ENCODE measurements at places on chromosomes 12 and 14. TPM values are rescaled to one million over a fixed set of nuclear protein-coding genes. Genes with fewer than 3 reads are reported as not detected.

GRCh38 chr12:52341066-52341580, 19.9 kb upstream of the KRT83 start:
- H3K36me3 ChIP-seq: no peaks in the 10 kb centered on the region
- peaks cover 4% of the 10 kb centered on the region for H3K27me3 ChIP-seq
- DNase-seq: no peak
- no peaks in the 10 kb centered on the region for H3K4me1 ChIP-seq
- no peak overlapping the region for H3K27ac ChIP-seq

GRCh38 chr12:33546004-33546403, 106.4 kb upstream of the SYT10 start:
- H3K27me3 ChIP-seq: no peaks in the 10 kb centered on the region
- H3K4me1 ChIP-seq: no peaks in the 10 kb centered on the region
- no peaks in the 10 kb centered on the region for H3K36me3 ChIP-seq
- H3K4me3 ChIP-seq: no peak overlapping the region
- DNase-seq: no peak

The RAB21 gene
- total RNA-seq: 121 TPM

The PMEL gene
- total RNA-seq: not detected

GRCh38 chr12:124757329-124757728, 106.3 kb downstream of the SCARB1 start:
- H3K4me1 ChIP-seq: peaks cover 4% of the 10 kb centered on the region
- H3K36me3 ChIP-seq: no peaks in the 10 kb centered on the region
- no peak overlapping the region for H3K27ac ChIP-seq
- no peak for DNase-seq
- no peak overlapping the region for H3K4me3 ChIP-seq

GRCh38 chr12:65857840-65858239, 33.6 kb downstream of the HMGA2 start:
- no peak for DNase-seq
- no peaks in the 10 kb centered on the region for H3K36me3 ChIP-seq
- H3K27ac ChIP-seq: no peak overlapping the region
- H3K27me3 ChIP-seq: no peaks in the 10 kb centered on the region
- no peak overlapping the region for H3K4me3 ChIP-seq

GRCh38 chr14:93859957-93860356, 67.2 kb upstream of the FAM181A start:
- H3K27me3 ChIP-seq: no peaks in the 10 kb centered on the region
- H3K27ac ChIP-seq: no peak overlapping the region
- no peak overlapping the region for H3K4me3 ChIP-seq
- no peaks in the 10 kb centered on the region for H3K4me1 ChIP-seq
- H3K36me3 ChIP-seq: no peaks in the 10 kb centered on the region

DNA sequence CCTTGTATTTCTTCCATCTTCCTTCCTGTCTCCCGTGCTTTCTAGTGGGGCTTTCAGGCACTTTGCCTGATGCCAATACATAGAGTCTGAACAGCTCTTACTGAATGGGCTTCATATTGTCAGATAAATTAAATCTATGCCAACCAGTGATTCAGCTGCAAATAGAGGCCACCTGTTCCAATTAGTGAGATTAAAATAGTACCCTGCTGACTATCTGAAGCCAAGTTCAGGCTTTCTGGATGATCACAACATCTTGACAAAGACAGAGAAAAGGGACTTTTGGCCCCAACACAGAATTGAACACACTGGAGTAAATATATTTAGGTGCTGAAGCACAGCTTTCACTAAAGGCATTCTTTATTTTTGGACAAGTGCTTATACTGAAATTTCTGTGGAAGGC, 11.8 kb downstream of the TMCC3 start:
- DNase-seq: no peak
- no peaks in the 10 kb centered on the region for H3K27me3 ChIP-seq
- no peak overlapping the region for H3K4me3 ChIP-seq
- H3K4me1 ChIP-seq: peaks cover 14% of the 10 kb centered on the region

- no peak within 1 kb of the TSS for H3K27ac ChIP-seq
- no peak for DNase-seq
- peaks cover 13% of the 10 kb centered on the region for H3K27me3 ChIP-seq
Observed at GRCh38 chr12:8156845-8157244, at the start of gene ZNF705A. Gene ZNF705A (plus strand): TSS chr12:8157015. CDS start chr12:8172626, 15,611 bp downstream.

DNA sequence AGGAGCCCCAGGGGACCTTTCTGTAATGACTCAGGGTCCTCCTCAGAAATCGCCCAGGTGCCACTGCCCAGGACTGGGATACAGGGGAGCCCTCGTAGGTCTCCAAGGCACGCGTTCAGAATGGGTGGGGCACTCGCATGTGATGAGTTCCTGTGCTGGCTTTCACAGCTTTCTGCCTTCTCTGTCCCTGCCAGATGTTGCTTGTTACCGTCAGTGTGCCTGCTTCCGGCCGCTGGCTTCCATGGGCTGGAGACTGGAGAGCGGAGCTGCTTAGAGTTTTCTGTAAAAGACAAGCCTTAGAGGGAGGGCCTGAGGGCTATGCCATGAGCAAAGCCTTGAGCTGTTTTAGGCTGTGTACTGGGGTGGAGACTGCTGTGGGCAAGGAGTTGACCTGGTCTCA, 75.0 kb upstream of the SLC24A4 start:
- DNase-seq: no peak
- H3K4me3 ChIP-seq: no peak overlapping the region
- H3K27me3 ChIP-seq: peaks cover 24% of the 10 kb centered on the region
- H3K4me1 ChIP-seq: no peaks in the 10 kb centered on the region
- no peak overlapping the region for H3K27ac ChIP-seq

DNA sequence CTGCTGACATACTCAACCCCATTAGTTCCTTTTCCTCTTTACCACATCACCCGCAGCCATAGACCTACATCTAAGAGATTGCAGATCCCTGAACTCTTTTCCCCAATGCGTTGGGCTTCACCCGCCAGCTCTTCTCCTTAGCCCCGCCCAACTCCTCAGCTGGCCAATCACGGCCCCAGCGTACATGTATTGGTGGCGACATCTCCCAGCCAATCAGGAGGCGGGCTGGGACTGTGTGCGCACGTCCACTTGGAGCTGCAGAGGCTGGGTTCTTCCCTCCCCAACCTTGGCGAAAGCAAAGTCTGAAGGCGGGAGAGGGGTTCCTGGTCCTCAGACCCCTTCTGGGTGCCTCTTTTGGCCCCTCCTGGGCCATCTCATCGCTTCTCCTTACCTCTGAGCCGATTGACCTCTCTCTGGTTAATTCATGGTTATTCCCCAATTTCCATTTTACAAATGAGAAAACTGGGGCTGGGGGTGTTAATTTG, 11.0 kb downstream of the PDE1B start:
- peak overlapping the region; percentile 88 for H3K4me3 ChIP-seq
- no peaks in the 10 kb centered on the region for H3K36me3 ChIP-seq
- peaks cover 25% of the 10 kb centered on the region for H3K4me1 ChIP-seq
- peak; percentile 65 for DNase-seq

GRCh38 chr14:97692084-97692483, 894.9 kb downstream of the VRK1 start:
- DNase-seq: no peak
- H3K4me3 ChIP-seq: no peak overlapping the region
- no peaks in the 10 kb centered on the region for H3K4me1 ChIP-seq
- no peaks in the 10 kb centered on the region for H3K36me3 ChIP-seq

DNA sequence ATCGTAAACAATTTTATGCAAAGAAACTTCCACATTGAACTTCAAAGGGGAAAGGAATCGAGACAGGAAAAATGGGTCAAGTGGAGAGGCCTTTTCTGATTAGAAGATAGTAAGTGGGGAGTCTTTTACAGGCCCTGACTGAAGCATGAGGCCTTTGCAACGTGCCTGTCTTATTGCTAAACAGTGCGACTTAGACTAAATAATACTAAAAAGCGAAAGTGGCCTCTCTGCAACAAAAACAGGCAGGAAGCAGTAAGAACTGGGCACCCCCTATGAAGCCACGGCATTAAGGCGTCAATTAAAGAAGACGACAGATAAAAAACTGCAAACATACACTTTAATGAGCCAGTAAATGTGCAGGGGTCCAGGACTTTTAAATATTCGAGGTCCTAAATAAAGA, 283.4 kb upstream of the GRIP1 start:
- no peaks in the 10 kb centered on the region for H3K36me3 ChIP-seq
- no peaks in the 10 kb centered on the region for H3K27me3 ChIP-seq
- no peak for DNase-seq
- no peak overlapping the region for H3K4me3 ChIP-seq

GRCh38 chr14:92224358-92224954, 98.5 kb upstream of the SLC24A4 start:
- H3K4me1 ChIP-seq: no peaks in the 10 kb centered on the region
- peaks cover 8% of the 10 kb centered on the region for H3K27me3 ChIP-seq
- no peak overlapping the region for H3K4me3 ChIP-seq
- DNase-seq: no peak
- no peaks in the 10 kb centered on the region for H3K36me3 ChIP-seq

- DNase-seq: no peak
- H3K36me3 ChIP-seq: no peaks in the 10 kb centered on the region
Observed at GRCh38 chr14:83712418-83713129, 1817.4 kb upstream of the FLRT2 start.

- no peaks in the 10 kb centered on the region for H3K4me1 ChIP-seq
- H3K4me3 ChIP-seq: no peak overlapping the region
- no peak for DNase-seq
- H3K27me3 ChIP-seq: peaks cover 63% of the 10 kb centered on the region
- no peak overlapping the region for H3K27ac ChIP-seq
Observed at GRCh38 chr12:106924268-106924861, 31.3 kb upstream of the TMEM263 start.

- no peak overlapping the region for H3K27ac ChIP-seq
- no peaks in the 10 kb centered on the region for H3K27me3 ChIP-seq
Observed at GRCh38 chr12:96368233-96368632, 32.0 kb downstream of the CDK17 start.

DNA sequence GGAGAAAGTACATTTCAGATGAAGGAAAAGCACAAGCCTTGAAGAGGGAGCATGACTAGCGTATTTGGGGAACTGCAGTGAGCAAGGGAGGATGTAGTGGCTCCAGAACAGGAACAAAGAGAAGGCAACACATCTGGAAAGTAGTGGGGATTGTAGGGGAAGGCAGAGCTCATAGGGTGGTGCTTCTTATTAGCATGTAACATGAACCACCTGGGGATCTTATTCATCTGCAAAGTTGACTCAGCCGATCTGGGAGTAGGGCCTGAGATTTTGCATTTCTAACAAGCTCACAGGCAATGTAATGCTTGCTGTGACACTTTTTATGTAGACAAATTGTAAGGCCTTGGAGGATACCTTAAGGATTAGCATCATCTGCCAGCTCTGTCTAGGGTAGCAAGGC, 447.3 kb downstream of the NELL2 start:
- H3K27ac ChIP-seq: no peak overlapping the region
- no peak for DNase-seq
- H3K36me3 ChIP-seq: no peaks in the 10 kb centered on the region

GRCh38 chr14:104518659-104519350, 60.8 kb upstream of the C14orf180 start:
- no peak for DNase-seq
- no peaks in the 10 kb centered on the region for H3K4me1 ChIP-seq
- H3K27ac ChIP-seq: no peak overlapping the region
- H3K4me3 ChIP-seq: no peak overlapping the region

DNA sequence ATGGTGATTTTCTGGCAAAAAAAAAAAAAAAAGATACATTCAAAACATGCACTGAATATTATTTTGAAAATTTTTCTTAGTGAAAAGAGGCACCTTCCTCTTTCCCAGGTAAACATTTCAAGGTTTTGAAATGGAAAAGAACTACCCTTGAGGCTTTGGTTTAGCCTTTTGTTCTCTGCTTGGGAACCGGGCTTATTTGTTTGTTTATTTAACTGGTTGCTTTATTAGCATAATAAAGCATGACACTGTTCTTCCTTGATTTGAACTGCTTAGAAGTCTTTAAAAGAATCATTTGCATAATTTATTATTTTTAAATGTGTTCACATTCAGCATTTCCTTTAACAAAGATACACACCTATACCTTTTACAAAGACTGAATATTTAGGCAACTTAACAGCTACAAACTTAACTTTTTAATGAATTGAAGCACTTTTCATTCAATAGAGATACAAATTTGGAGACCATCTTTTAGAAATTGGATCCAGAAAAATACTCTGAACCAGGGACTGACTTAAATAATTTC, 174.5 kb downstream of the FBXL14 start:
- H3K4me1 ChIP-seq: peaks cover 19% of the 10 kb centered on the region
- H3K27me3 ChIP-seq: no peaks in the 10 kb centered on the region
- no peak for DNase-seq
- H3K27ac ChIP-seq: no peak overlapping the region

GRCh38 chr14:54175298-54175942, 218.8 kb upstream of the BMP4 start:
- no peak overlapping the region for H3K4me3 ChIP-seq
- no peak overlapping the region for H3K27ac ChIP-seq
- peaks cover 10% of the 10 kb centered on the region for H3K27me3 ChIP-seq

DNA sequence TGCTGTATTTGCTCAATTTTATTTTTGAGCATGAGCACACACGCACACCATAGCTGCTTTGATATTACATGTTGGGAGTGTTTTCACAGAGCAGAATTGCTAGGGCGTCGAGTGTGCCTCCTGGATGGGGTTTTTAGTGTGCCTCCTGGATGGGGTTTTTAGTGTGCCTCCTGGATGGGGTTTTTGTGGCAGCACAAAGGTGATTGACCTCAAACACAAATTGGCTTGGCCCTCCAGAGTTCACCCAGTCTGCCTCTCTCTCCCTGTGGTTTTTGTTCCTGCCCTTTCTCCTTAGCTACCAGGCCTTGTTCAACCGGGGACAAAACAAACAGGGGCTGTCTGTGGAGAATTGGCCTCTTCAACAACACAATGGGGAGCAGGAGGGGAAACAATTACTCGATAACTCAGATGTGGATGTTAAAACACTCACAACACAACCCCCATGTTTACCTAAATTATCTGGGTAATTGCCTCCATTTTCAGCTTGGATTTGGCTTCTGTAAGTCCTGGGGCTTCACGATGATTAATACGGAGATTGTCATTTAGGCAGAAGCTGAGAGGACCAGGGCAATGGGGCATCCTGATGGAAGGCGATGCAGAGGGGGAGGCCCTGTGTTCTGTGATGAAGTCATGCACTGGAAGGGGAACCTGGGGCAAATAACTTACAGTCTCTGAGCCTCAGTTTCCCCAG, 26.9 kb downstream of the TBX3 start:
- H3K36me3 ChIP-seq: no peaks in the 10 kb centered on the region
- no peak for DNase-seq
- peaks cover 14% of the 10 kb centered on the region for H3K27me3 ChIP-seq

GRCh38 chr14:74593241-74593953, 18.6 kb downstream of the LTBP2 start:
- H3K27ac ChIP-seq: peak overlapping the region; percentile 71
- no peak for DNase-seq
- H3K4me1 ChIP-seq: peaks cover 29% of the 10 kb centered on the region
- no peaks in the 10 kb centered on the region for H3K27me3 ChIP-seq

- H3K36me3 ChIP-seq: no peaks in the 10 kb centered on the region
- peaks cover 7% of the 10 kb centered on the region for H3K27me3 ChIP-seq
- no peak for DNase-seq
Observed at GRCh38 chr12:97185567-97185966, 277.0 kb upstream of the RMST start.

- no peak overlapping the region for H3K4me3 ChIP-seq
- H3K27me3 ChIP-seq: peaks cover 5% of the 10 kb centered on the region
- no peaks in the 10 kb centered on the region for H3K4me1 ChIP-seq
- DNase-seq: no peak
- H3K27ac ChIP-seq: no peak overlapping the region
Observed at GRCh38 chr12:67772267-67773169, 124.0 kb downstream of the DYRK2 start.

The ITGA7 gene
- 1.4 TPM for total RNA-seq

GRCh38 chr12:95262808-95263207, 45.2 kb downstream of the VEZT start:
- peaks cover 63% of the 10 kb centered on the region for H3K36me3 ChIP-seq
- no peak for DNase-seq
- H3K4me1 ChIP-seq: no peaks in the 10 kb centered on the region
- no peak overlapping the region for H3K27ac ChIP-seq
- no peak overlapping the region for H3K4me3 ChIP-seq

The PTPRB gene
- not detected for total RNA-seq

- H3K4me3 ChIP-seq: no peak overlapping the region
Observed at GRCh38 chr12:58414398-58414871, 473.1 kb downstream of the ATP23 start.

The MARS1 gene
- total RNA-seq: 368 TPM

The LRRC43 gene
- total RNA-seq: not detected
